Fibroblast of lung (primary cell): ENCODE measurements at places on chromosomes 12 and 14. TPM values are rescaled to one million over a fixed set of nuclear protein-coding genes. Genes with fewer than 3 reads are reported as not detected.

GRCh38 chr12:31874961-31875608 lies 84.1 kb upstream of the RESF1 start:
- peak; percentile 18 for DNase-seq

GRCh38 chr12:47307680-47308399 lies 228.1 kb upstream of the AMIGO2 start:
- DNase-seq, result peak; percentile 65

DNA sequence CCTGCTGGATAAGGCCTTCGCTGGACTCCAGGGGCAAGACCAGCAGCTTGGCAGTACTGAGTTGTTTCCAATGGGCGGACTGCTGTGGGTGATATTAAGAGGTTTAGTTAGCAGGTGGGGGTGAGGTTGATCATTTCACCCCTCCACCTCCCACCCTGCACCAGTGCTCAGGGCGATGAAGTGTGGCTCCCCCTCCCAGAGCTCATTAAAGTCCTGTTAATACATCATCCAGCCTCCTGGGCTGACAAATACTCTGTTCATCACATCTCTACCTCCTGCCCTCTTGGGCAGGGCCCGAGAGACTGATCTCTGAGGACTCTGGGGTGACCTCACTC lies 2.4 kb upstream of the FIGNL2 start:
- no peak for DNase-seq

DNA sequence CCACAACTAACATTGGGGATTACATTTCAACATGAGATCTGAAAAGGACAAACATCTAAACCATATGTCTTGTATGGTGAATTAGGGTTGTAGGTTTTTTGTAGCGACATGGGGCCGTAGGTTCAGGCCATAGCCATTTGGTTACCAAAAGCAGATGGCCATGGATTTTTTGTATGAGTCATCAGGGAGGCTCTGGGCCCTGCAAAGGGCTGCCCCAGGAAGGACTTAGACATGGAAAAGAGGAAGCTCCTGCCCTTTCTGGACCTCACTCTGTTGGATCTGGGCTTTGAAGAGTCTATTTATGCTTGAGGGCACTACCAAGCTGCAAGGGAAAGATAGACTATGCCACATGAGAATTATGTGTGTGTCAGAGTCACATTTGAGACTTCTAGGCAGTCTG lies 89.3 kb upstream of the DHRS4 start:
- no peak for DNase-seq

DNA sequence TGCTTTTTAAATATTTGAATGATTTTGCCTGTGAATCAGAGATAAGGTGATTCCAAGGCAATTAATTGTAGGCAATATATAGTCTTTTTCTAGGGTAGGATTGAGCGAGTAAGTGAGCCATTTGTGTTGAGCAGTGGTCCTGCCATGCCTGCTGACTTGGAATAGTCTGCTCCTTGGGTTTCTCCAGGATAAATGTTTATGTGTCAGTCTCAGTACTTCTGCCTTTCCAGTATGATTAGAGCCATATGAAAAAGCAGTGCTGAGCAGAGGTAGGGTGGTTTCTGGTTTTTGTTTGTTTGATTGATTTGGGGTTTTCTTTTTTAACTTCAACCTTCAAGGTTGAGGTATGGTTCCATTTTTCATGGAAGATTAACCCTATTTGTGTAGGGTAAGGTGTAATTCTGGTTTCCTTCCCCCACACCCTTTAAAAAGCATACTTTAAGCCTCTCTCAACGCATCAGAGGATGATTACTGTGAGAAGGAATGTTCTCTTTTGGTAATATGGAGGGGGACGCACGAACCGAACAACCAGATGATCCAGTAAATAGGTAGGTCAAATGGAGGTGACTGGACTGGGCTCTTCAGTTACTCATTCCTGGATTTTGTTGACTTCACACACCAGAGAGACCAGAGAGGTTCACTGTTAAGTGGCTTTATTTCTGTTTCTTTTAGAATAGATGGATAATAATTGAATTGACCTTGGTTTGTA lies 22.7 kb downstream of the FRMD6 start:
- no peak for DNase-seq

- DNase-seq, result no peak
Observed at GRCh38 chr12:2692080-2692479, 102.7 kb upstream of the FKBP4 start.

GRCh38 chr12:116779597-116779996 lies 41.5 kb downstream of the RNFT2 start:
- DNase-seq, result no peak

- no peak for DNase-seq
Observed at GRCh38 chr14:74955229-74956026, at the start of gene PGF. PGF (minus strand) TSS chr14:74955597; CDS start chr14:74955242, 355 bp downstream.

- DNase-seq, result no peak
Observed at GRCh38 chr12:12069821-12070548, 754 bp upstream of the BCL2L14 start.

The FAM181A gene
- not detected in 2 replicates for total RNA-seq

The ANO4 gene
- 11.3 and 42.3 TPM in 2 replicates for total RNA-seq

The ASIC1 gene
- 1.7 and 1.8 TPM in 2 replicates for total RNA-seq

The ACSM4 gene
- not detected in 2 replicates for total RNA-seq

The TRPV4 gene
- 0.51 and 0.66 TPM in 2 replicates for total RNA-seq

The PRR4 gene
- total RNA-seq, result 0.66 and 0.77 TPM in 2 replicates
